Naive thymus-derived CD4-positive, alpha-beta T cell (primary cell): ENCODE measurements at places on chromosomes 4 and X. TPM values are rescaled to one million over a fixed set of nuclear protein-coding genes. Genes with fewer than 3 reads are reported as not detected.

- no peak for DNase-seq
Observed at GRCh38 chr4:179372242-179372641, 1930.0 kb upstream of the AGA start.

DNA sequence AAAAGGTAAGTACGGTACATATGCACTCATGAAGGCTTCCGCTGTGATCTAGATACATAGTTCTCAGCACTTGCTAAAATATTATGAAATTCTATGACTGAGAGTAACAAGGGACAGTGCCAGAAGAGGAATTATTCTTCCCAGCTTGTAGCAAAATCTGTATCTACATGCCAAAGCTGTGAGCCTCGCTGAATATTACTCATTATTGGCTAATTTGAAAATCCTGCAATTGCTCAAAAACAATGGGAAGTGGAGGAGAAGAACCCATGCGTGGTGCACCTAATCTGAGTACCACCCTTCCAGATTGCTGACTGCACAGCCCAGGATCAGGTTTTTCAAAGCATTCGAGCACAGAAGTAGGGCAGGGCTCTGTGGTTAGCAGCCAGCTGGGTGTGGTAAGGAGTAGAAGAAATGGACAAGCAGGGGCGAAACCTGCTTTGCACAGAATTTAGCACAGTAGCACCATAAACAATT lies 17.4 kb upstream of the PDCL2 start:
- DNase-seq, result no peak

BST1 gene
- polyA plus RNA-seq, result 0.89 TPM

DNA sequence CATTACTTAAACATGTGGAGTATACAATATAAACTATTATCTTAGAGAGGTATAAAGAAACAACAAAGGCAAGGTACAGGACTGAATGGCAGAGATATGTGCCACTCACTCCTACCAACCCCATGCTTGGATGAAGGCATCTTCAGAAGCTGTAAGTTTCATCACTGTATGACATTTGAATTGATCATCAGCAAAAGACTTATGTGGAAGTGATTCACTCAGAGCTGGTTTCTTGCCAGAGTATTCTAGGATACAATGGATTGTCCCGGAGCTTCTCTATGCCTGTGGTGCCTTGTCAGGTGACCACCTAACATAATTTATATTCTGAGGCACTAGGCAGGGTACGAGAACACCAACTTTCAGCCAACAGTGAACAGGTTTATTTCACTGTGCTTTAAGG lies 392.2 kb downstream of the PPP1R2C start:
- DNase-seq, result no peak

DNA sequence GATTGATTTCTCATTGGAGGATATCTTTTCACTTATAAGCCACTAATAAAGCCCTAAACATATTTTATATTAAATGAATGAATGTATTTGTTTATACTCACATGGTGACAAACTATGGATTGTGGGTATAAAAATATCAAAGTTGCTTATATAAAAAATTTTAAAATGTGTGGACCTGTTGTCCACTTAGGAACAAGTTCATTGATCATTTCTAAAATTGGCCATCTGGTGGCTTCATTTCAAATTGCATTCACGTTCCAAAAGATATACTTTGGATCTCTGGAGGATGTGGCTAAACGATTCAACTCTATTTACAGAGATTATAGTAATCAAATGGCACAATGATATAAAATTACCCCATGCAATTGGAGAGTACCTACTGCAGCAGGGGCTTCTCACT lies 32.5 kb downstream of the FSTL5 start:
- no peak for DNase-seq

DNA sequence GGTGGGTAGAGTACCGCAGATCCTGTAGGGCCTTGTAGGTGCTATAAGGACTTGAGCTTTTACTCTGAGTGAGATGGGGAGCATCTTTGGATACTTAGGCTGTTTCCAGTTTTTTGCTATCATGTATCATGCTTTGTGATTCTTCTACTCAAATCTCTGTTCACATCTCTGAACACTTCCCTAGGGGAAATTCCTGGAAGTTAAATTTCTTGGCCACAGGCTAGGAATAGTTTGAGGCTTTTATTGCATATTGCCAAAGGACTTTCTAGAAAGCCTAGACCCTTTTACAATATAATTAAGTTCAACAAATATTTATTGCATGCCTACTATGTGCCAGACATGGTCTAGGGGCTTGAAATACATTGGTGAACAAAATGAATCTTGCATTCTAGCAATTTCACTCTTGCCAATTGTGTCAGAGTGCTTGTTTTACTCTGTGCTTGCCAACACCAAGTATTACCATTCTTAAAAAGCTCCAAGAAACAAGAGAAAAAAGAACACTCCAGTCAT lies 4.1 kb upstream of the PGRMC1 start:
- no peak for DNase-seq

NXF2 gene
- not detected for polyA plus RNA-seq

ARX gene
- not detected for polyA plus RNA-seq

DNA sequence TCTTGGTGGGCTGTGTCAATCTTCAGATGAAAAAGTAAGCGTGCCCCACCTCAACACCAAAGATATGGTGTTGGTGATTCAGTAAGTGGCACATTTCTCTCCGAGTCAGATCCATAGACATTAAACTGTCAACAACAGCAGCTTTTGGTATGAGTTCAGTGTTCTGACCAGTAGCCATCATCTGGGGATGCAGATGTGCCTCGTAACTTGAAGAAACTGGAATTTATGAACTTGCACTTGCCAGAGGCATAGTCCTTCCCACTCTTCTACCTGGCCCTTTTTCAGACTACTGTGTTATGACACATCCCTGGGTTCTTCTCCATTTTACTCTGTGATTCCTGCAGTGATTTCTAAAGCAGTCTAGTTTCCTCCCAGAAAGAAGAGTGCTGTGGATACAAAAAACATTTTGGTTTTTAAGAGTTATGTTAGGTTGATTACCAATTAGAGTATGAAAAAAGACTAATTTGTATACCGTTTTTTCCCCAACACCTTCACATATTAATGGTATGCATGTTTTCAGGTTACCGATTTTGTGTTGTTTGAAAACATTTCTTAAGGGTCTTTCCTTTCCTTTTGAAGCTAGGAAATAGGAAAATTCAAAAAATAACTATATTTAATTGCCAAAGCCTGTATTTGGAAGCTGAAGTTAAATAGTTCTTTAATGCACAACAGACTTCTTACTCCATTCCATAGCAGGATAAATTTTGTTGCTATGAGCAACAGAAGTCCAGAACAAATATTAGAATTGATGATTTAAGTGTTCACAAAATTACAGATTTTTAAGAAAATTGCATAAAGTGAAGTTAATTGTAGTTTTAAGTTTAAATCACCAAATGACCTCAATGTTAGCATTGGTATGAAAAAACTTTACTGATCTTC lies 39.3 kb downstream of the NUDT6 start:
- DNase-seq, result no peak
